Smooth muscle cell of the coronary artery (primary cell): ENCODE measurements at places on chromosomes 1 and 21. TPM values are rescaled to one million over a fixed set of nuclear protein-coding genes. Genes with fewer than 3 reads are reported as not detected.

LINGO4 gene
- not detected in 2 replicates for total RNA-seq

CDK18 gene
- total RNA-seq = 0.47 and 1.1 TPM in 2 replicates

KCND3 gene
- total RNA-seq = 0.08 and 7.3 TPM in 2 replicates

CTTNBP2NL gene
- 4.0 and 12.9 TPM in 2 replicates for total RNA-seq

ZDHHC18 gene
- 4.1 and 6.4 TPM in 2 replicates for total RNA-seq

KRTAP13-2 gene
- not detected in 2 replicates for total RNA-seq

PRUNE1 gene
- total RNA-seq = 5.1 and 8.3 TPM in 2 replicates

NUDT4B gene
- 8.4 and 17.3 TPM in 2 replicates for total RNA-seq

MMEL1 gene
- 0.60 TPM in 1 of 2 replicates, not detected in the other for total RNA-seq

PRR9 gene
- total RNA-seq = not detected in 2 replicates

MNDA gene
- not detected in 2 replicates for total RNA-seq

RAB3B gene
- 3.7 and 11.7 TPM in 2 replicates for total RNA-seq

TNNI3K gene
- total RNA-seq = 0.53 and 0.94 TPM in 2 replicates

PLA2G2F gene
- total RNA-seq = not detected in 2 replicates

ST6GALNAC3 gene
- total RNA-seq = 0.12 and 0.75 TPM in 2 replicates

SH2D1B gene
- total RNA-seq = not detected in 2 replicates

FCRLA gene
- 0.45 and 0.47 TPM in 2 replicates for total RNA-seq
